ENCODE measurements at places on chromosomes 12 and 14.

- DNase-seq, result no peak
Observed at GRCh38 chr12:132748319-132748718, 13.3 kb downstream of the ANKLE2 start.

GRCh38 chr12:132458846-132459641 is 30.9 kb upstream of the FBRSL1 start:
- no peak for DNase-seq

DNA sequence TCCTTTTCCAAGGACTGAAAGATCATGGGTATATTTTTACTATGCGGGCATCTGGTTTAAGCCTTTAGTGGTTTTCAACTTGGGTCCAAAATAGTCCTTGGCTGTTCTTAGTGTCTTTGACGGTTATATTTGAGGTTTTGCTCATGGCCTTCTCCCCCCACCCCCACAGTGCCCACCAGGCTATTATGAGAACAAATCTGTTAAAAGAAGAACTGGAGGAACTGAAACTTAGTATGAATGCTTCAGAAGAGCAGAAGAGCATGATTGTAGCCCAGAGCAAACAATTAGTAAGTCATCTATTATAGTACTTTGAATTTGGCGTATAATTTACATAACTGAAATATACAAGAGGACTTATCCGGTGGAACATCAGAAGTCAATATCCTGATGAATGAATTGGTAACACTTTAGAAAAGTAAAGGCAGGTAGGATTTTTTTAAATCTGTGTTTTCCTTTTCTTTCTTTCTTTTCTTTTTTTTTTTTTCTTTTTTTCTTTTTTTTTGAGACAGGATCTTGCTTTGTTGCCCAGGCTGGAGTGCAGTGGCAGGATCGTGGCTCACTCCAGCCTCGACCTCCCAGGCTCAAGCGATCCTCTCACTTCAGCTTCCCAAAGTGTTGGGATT is 71.8 kb upstream of the BCAT1 start:
- no peak for DNase-seq

DNA sequence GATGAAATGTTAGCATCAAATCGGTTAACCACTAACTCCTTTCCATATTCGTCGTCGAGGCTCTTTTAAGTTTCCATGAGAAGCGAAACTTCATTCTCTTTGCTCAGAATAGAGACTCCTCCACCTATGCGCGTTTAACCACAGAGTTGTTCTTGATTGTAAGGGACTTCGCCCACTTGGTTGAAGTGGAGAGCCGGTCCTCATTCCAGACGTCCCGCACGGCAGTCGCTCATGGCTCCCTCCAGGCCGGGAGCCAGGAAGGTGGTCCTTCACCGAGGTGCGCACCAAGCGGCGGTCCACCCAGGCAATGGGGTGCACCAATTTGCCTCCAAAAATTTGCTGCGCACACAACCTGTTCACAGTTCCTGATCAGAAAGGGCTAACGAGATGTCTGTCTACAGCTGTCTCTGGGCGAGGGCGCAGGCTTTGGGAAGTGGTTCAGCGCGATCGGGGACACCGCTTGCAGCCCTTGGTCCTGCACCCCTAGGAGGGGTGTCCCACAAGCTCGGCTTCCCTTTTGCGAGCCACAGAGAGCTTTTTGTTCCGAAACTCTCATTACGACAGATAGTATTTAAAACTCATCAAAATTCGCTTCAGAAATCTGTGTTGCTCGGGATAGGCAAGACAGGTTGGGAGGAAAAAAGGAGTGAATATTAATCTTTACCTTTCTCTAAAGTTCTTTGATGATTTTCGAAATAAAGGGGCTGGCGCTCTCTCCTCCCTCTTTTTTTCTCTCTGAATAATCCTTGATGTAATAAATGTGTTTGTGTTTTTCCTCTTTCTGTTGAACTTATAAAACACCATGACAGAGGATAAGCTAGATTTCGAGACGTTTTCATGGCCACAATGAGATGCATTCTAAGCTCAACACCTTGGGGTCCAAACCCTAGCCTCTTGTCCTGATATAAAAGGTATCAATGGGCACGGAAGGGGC is 6.4 kb upstream of the ALX1 start:
- no peak for DNase-seq

- DNase-seq, result no peak
Observed at GRCh38 chr12:96343347-96343954, 56.8 kb downstream of the CDK17 start.

- peak; percentile 91 for DNase-seq
Observed at GRCh38 chr14:70888681-70889175, 18.5 kb upstream of the PCNX1 start.

DNA sequence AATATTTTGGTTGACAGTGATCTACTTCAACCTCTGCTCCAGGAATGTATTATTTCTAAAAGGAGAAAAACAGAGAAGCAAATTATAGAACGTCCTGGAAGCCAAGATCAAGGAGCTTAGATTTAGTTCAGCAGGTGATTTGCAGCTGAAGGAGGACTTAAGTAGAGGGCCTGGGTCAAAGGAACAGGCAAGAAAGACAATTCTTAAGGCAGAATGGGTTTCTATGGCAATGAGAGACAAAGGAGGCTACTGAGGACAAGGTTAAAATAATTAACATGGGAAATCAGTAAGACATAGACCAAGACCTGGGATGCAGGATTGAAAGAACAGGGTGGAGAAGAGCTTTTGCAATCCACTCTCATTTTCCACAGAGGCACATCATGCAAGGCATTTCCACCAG is 2.4 kb upstream of the SNW1 start:
- DNase-seq, result no peak

- DNase-seq, result no peak
Observed at GRCh38 chr14:20434701-20435581, 1.0 kb downstream of the KLHL33 start.

DNA sequence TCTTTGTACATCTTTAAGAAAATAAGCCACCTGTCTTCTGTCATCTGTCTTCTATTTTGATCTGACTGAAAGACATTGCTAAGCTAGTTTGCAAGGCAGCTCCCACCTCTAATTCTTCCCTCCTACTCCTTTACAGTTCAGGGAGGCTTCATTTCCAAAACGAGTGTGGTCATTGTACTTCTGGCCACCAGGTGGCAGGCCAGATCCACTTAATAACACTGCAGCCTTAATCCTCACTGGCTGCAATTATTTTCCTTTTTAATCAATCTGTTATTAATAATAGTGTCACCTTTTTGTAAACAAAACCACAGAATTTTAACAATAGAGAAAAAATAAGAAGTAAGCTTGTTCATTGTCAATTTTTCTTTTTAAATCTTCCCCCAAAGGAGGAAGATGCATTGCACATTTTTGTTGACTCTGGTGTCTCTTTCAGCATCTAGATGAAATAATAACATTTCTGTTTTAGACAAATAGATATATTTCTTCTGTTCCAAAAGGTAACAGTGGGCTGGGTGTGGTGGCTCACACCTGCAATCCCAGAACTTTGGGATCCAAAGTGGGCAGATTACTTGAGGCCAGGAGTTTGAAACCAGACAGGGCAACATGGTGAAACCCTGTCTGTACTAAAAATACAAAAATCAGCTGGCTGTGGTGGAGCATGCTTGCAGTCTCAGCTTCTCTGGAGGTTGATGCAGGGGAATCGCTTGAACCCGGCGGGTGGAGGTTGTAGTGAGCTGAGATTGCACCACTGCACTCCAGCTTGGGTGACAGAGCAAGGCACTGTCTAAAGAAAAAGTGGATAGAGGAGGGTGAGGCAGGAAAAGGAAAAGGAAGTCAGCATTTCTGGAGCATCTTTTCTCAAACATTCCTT is 23.3 kb downstream of the GABARAPL1 start:
- DNase-seq, result peak; percentile 27

DNA sequence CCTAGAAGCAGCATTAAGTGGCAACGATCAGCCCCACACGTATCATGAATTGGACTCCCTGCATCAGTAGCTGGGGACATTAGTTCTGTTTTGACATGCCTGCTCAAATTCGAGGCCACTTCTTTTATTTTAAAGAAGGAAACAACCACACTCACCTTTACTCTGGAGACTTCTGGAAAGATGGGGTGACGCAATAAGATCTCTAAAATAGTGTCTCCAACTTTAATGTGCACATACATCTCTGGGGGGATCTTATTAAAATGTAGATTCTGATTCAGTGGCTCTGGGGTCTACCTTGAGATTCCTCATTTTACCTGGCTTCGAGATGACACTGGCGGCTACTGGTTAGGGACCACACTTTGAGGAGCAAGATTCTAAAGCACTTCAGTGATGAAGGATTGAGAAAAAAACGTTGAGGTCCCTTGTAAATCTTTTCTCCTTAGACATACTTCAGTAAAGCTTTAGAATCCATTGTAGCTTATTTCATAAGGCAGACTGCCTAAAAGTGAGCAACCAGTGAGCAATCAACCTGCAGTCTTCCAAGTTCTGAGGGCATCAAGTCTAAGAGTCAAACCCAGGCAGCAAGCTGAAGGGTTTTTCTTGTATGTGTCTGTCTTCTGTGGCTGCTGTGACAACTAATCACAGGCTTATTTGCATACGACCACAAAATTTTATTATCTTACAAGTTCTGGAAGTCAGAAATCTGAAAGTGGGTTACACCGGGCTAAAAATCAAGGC is 718.6 kb upstream of the TBX3 start:
- no peak for DNase-seq

GRCh38 chr12:43797561-43798217 is 8.4 kb downstream of the TWF1 start:
- DNase-seq, result no peak

DNA sequence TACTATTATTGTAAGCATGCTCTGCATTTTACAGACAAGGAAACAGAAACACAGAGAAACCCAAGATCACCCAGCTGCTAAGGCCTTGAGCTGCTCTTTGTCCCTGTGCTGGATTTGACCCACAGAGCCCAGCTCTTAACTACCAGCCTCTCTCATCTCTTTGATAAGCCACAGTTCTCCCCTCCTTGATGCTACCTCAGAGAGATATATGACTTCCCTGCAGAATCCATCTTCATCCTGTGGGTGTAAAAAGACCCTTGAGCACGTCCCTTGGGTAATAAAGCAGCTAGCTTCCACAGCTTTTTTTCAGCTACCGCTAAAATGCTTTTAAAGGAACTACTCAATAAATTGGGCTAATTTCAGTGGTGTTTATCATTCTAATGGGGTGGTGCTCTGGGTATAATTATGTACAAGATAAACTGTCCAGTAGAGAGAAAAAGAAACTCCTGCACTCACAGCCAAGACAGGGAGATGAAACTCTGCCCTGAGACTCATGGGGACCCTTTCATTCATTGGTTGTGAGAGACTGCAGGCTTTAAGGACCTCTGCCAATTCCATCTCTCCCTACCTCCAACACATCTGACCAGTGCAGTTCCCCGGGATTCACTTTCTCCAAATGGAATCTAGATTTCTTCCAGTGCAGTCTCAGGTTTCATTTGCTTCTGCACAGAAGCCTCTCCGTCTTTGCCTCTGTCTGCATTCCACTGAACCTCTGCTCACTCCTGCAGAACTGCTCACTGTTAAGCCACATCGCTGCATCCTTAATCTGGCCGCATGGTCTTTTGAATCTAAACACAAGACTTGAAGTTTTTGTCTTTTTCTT is 24.7 kb upstream of the NTF3 start:
- DNase-seq, result peak; percentile 66

GRCh38 chr12:66340131-66340530 is 37.8 kb downstream of the HELB start:
- DNase-seq, result peak; percentile 50

DNA sequence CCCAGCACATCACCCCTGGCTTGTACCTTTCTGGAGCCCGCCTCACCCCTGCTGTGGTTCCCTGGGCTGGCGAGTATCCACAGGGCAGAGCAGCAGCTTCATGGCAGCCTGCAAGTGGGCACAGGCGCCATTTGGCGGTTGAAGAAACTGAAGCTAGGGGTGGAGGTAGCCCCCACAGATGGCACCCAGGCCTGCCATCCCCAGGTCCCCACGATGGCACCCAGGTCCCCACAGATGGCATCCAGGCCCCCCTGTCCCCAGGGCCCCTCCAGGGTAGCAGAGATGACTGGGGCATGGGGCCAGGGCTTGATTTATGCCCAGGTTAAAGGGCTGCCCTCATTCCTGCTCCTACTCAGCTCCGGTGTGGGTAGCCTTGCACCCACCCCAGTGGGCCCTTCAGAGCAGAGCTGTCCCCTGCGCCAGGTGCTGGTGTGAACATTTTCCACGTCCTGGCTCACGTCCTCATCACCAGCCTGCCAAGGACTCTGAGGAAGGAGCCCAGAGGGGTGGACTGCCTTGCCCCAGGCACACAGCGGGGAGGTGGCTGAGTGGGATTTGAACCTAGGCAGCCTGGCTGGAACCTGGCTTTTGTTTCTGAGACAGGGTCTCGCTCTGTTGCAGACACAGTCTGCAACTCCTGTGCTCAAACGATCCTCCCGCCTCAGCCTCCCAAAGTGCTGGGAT is 8.7 kb downstream of the MMP17 start:
- no peak for DNase-seq

GRCh38 chr12:65827827-65828231 is 3.5 kb downstream of the HMGA2 start:
- DNase-seq, result peak; percentile 44

- no peak for DNase-seq
Observed at GRCh38 chr14:45095143-45095542, 11.2 kb downstream of the PRPF39 start.

DNA sequence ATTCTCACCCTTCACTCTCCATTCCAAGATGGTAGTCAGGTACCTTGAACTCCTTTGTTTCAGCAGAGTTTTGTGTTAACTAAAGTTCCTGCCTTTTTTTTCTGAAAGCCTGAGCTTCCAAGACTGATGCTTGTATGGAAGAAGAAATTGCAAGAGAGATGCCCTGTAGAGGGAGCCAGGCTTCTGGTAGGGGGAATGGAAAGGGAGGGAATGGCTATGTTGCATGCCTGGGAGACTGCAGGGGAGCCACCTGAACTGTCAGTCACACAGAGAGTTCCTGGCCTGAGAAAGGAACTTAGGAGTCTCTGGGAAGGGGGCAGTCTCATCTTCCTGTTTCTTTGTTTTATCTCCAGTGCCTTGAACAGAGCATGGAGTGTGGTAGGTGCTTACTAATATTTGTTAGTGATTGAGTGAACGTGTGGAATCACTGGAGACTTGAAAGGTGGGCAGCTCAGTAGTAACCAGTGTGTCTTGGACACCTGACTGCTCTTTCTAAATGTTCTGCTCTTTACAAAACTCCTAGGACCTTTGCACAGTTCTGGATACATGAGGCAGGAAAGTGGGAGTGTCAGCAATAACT is 132.2 kb downstream of the ANO4 start:
- no peak for DNase-seq

DNA sequence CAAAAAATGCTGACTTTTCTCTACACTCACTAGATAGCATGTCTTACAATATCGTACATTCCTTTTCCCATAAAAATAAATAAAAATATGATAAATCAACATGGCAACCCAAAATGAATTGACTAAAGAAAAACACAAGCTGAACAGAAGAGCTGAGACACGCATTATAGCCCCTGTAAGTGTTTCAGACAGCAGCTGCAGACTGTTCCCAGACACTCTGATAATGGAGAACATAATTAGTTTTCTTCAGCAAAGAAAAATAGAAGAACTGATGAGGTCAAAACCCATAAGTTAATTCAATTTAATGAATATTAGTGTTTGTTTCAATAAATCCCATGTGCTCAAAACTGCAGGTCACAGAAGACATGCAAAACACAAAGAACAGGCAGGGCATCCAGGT is 23.8 kb downstream of the ST8SIA1 start:
- DNase-seq, result no peak

DNA sequence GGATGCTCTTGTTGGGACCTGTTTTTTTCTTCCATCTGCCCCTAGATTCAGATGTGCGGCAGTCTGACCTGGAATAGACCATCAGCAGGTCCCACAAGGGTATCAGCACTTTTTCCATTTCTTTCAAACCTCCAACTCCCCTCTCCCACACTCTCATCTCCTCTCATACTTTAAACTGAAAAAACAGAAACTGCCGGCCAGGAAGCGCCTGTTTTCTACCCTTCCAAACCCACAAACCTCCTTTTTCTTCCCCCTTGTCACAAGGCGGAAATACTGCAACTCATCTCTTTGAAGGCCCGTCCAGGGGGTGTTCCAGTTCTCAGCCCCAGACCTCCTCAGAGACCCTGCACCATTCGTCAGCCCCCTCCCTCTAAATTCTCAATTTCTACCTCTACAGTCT is 62.5 kb upstream of the FKBP4 start:
- DNase-seq, result no peak

Measured in fibroblast of skin of back (primary cell).